ENCODE measurements at places on chromosomes 1 and 21.
A peak's percentile ranks its signal among the peaks of the same experiment; 100 is the strongest.

GRCh38 chr1:213669964-213670691, 317.6 kb upstream of the PROX1 start:
- no peak for DNase-seq

DNA sequence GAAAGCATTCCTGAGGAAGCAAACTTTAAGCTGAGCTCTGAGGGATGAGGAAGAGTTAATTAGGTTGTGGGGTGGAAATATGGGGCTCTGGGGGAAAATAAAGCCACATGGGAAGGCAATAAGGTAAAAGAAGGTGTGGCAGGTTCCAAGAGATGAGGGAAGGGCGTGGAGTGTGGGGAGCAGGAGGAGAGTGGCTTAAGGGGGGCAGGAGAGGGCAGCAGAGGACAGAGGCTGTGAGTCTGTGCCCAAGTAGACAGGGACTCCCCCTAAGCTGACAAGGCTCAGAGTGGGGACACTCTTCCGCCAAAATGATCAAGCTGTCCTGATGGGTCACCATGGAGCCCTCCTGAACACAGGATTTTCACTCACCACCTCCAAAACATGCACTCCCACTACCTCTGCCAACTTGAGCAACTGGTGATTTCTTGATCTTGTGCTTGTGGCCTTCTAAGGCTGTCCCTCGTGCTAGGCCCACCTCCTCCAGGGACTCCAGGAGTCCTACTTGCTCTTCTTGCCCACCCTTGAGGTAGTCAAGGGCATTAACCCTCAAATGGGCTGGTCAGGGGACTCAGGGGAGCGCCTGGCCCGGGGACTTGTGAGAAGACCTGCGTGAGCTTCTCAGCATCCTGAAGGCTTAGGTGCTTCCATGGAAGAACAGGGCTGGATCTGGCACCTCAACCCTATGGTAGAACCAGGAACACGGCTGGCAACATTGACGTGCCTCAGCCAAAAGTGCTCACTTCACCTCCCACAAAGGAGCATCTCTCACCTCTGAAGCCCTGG, 23.4 kb downstream of the DMAP1 start:
- DNase-seq = no peak

DNA sequence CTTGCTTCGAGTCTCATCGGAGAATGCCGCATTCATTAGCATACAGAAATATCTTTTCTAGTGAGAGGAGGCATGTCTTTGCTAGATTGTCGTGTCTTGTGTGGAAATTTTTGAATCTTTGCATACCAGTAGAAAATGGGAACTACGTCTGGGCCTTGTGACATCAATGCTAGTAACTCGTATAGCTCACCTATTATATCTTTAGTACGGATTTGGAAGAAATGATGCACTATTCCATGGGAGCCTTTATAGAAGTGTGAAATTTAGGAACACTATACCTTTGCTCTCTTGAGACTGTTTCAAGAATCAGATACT, 835 bp downstream of the UHMK1 start:
- DNase-seq = peak; percentile 54

GRCh38 chr1:164519426-164519825, 39.6 kb upstream of the PBX1 start:
- DNase-seq = peak; percentile 46

- DNase-seq = peak; percentile 68
Observed at GRCh38 chr1:111565079-111565478, 54.5 kb upstream of the RAP1A start.

DNA sequence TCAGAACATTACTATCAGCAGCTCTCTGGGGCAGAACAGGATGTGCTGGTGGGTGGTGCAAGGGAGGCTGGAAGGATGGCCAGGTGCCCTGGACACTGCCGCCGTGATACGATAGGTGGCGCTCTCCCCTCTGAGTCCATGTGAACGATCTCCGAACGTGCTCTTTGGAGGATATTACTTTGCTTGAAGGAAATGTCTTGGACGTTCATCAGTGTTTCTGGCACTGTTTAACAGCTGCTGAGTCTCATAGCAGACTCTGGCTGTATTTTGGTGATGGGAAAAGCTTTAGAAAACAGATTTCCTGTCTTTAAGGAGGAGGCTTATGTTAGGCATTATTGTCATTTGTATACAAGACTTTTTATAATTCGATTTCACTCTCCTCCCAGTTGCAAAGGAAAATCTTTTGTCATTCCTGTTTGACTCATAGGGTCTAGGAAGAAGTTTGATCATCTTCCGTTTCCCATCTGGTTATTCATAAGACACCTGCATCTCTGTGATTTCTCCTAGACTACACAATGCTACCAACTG, 386.2 kb upstream of the ADGRL2 start:
- peak; percentile 53 for DNase-seq

Data from adipocyte (in vitro differentiated cells).